ENCODE measurements at places on chromosomes 2 and 18.

GRCh38 chr18:32244881-32245280 is 55.0 kb downstream of the MEP1B start:
- DNase-seq: no peak

- peak; percentile 60 for DNase-seq
Observed at GRCh38 chr2:213640738-213641425, 356.6 kb downstream of the SPAG16 start.

GRCh38 chr2:98324181-98324580 is 22.1 kb upstream of the CNGA3 start:
- DNase-seq: no peak

GRCh38 chr2:43021791-43022509 is 204.5 kb downstream of the ZFP36L2 start:
- DNase-seq: peak; percentile 94

GRCh38 chr18:48987821-48988220 is 37.1 kb upstream of the SMAD7 start:
- no peak for DNase-seq

DNA sequence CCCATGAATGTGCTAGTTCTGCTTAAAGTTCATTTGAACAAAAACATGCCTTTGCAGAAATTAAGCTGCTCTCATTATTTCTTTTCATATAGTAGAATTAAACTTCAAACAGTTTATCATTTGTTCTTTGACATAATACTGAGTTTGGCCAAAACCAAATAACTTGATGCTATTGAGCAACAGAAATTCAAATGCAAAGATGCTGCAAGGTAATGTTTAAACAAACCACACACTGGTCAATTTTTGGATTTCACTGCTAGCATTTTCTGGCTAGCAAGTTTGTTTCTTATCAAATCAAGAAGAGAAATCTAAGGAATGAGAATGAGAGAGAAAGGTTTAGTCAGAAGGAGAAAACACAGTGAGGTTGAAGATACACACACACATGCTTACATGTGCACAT is 80.0 kb downstream of the LYPD1 start:
- DNase-seq: no peak

DNA sequence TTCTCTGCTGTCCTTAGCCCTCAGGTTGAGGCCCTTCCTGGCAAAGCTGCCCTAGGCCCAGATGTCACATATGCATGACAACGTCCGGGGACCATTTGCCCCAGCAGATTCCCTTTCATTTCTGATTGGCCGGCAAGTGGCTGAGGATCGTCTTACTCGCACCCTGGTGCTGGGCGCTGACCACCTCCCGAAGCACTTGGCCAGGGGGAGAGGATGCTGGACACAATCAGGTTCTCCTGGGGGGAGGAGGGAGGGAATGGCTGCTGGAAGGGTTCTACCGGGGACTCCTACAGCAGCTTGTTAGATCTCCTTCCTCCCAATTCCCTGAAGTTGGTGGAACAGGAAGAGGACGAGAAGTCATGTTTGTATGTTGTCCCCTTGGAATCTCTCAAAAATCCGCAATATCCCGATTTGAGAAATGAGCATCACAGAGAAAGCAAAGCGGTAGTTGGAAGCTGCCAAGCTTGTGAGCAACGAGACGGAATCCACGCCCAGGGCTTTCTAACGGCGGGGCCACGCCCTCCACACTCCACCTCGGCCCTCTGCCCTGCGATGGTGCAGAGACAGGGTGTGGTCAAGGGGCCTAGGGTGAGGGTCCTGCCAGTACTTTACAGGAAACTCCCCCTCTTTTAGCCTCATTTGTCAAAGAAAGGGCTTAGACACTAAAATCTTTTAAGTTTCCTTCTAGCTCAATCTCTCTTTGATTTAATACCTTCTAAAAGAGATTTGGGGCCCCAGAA is 61.8 kb upstream of the YWHAQ start:
- DNase-seq: no peak

DNA sequence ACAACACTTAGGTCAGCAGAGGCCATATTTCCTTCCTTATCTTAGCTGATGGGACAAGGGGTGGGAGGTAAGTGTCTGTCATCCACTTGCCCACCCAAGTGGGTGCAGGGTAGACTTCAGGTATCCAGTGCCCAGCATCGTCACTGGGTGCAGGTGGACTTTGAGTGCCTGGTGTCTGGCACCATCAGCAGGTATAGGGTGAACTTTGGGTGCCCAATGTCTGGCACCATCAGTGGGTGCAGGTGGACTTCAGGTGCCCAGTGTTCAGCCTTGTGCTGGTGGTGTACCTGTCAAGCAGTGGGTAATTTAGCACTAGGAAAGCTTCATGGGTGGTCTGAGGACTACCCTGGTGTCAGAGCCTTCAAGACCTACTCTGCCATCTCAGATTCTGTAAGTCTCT is 175.6 kb downstream of the SEPTIN10 start:
- no peak for DNase-seq

DNA sequence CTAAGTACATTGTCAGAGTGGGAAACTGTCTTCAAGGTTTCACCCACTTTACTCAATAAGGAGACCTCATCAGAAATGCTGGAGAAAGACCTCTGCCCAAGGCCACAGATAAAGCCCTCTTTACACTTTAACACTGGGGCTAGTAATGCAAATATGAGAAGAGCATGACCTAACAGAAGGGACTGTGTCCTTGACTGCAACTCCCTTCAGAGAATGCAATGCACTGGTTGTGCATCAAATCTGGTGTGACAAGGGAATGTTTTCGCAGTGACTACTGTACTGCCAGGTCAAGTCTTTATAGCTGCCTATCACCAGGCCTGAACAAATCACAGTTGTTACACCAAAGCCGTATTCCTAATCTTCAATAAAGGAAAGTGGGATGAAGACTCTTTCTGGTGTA is 28.6 kb downstream of the CDH19 start:
- peak; percentile 49 for DNase-seq

DNA sequence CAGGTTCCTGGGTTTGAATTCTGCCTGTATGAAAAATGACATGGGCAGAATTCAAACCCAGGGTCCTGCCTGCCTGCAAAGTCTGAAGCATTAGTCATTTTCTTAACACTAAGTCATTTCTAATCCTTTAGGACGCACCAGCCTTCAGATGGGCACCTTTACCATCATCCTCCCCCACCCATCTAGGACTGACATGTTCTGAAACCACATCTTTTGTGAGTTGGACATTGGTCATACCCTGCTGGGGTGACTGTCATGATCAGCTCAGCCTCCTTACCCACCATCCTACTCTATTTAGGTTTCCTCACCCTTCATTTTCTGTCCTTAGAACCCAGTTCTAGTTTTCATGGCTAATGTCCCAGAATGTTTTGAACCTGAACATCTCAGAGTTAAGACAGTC is 104.9 kb downstream of the TRIB2 start:
- DNase-seq: no peak

DNA sequence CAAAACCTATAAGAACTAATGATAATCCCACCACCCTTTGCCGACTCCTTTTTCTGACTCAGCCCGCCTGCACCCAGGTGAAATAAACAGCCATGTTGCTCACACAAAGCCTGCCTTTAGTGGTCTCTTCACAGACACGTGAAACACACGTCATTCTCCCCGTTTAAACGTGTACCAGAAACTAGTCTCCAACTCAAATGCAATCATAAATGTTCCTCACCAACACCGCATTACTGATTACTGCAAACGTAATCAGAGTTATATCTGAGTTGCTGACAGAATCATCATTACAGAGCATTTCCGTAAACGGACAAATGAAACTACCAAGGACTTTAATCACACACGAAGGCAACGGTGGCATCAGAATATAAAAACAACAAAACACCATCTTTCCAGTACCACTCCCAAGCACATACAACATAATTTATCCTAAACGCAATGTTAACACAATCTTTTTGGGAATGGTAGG is 1.9 kb downstream of the CLK1 start:
- no peak for DNase-seq

DNA sequence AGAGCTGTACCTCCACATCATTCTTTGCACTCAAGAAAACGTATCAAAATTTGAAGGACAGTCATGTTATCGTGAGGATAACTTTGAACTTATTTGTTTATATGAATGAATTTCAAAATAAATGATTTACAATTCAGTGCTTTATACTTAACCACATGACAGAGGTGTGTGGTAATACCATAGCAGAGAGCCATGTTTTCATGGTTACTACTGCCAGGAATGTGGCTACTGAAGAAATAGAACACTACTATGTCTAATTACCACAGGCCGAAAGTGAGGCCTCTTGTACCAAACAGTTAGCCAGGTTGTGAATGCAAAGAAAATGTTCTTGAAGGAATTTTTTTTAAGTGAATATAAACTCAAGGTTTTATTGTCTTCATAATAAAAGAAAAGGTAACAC is 49.2 kb downstream of the AAK1 start:
- DNase-seq: no peak

DNA sequence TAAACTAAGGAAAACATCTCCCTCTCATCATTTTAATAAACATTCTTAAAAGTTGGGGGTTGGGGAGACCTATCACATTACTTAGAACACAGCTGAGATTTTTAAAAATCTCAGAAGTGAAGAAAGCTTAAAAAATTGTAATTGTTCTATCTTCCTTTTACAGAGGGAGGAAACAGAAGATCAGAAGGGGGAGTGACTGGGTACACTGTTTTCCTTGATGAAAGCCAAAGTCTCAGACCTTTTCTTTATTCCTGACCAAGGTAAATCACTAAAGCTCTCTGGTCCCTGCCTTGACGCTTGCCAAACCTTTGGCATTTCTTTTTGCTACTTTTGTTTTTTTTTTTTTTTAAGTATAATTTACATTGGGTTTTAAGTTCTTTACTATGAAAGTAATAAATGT is 85.0 kb upstream of the DTNB start:
- DNase-seq: no peak

DNA sequence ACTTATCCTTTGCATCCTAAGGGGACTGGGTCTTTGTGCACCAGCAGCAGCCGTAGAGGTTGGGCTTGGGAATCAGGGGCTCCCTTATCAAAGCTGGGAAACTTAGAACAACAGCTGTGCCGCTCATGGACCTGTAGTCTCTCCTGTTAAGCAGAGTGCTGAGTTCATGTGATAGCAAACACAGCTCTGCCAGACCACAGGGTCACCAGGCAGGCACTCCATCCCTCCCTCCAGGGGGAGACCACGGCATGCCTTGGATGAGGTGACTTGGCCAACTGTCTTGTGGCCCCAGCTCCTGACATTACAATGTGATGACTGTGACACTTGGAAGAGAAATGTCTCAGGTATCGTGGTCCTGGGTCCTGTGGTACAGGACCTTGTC is 60.0 kb downstream of the DGKD start:
- DNase-seq: peak; percentile 80
